ENCODE measurements at places on chromosomes 11 and 22. TPM values are rescaled to one million over a fixed set of nuclear protein-coding genes. Genes with fewer than 3 reads are reported as not detected.

Gene RHOG
- 16.4 TPM for total RNA-seq

Gene TTC28
- total RNA-seq = 93.6 TPM

Gene OR52E8
- total RNA-seq = not detected

Gene SULT4A1
- total RNA-seq = 0.12 TPM

Gene RIC8A
- 182 TPM for total RNA-seq

Gene OR52H1
- 0.81 TPM for total RNA-seq

Gene KCNA4
- total RNA-seq = under 0.01 TPM

Gene DEFB131B
- not detected for total RNA-seq

Gene OR10A2
- not detected for total RNA-seq

Gene SPTBN2
- total RNA-seq = 0.81 TPM

Gene OR4D5
- total RNA-seq = not detected

Gene DDI1
- total RNA-seq = under 0.01 TPM

Gene GRM5
- 0.12 TPM for total RNA-seq

Data from hair follicle dermal papilla cell (primary cell).